ENCODE measurements at places on chromosomes 13 and 19. TPM values are rescaled to one million over a fixed set of nuclear protein-coding genes. Genes with fewer than 3 reads are reported as not detected.

GRCh38 chr13:90648497-90648896 lies 699.0 kb upstream of the MIR17HG start:
- DNase-seq, result no peak

DNA sequence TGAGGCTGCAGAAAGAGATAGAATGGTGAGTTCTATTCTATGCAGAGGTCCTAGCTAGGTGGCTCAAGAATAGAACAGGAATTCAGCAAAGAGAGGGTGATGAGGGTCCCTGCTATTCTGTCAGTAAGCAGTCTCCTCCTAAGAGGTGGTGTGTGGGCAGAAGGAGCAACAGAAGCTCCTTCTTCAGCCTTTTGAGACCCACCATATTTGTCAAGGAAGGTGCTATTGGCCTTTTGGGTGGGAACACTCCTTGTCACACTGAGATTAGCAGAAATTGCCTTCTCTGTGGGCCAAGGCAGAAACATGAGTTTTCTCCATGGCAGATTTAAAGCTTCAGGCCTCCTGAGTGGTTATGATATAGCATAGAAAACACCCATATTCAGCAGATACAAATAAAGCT lies 39.4 kb upstream of the RAP2A start:
- no peak for DNase-seq

- no peak for DNase-seq
These were observed 33.0 kb downstream of the DPRX start for GRCh38 chr19:53664760-53665159.

DNA sequence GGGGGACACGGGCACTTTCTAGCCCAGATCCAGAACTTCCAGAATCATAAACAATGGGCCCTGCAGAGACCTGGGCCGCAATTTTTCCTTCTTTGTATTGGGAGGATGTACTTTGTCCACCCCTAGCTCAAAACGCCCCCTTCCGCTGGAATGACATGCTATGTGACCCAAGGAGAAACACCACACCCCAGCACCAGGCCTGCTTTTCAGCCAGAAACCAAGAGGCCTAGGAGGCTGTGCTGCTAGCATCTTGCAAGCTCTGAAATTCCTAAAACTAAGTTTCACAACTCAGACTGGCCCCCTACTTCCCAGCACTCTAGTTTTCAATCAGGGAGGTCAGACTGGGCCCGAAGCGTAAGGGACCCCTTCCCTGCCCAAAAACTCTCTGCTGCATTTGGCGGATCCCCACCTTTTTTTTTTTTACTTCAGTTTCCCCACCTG lies 538 bp downstream of the LSM4 start:
- DNase-seq, result peak; percentile 76

- DNase-seq, result no peak
These were observed 1.0 kb downstream of the ZNF420 start for GRCh38 chr19:37079238-37079637.

DNA sequence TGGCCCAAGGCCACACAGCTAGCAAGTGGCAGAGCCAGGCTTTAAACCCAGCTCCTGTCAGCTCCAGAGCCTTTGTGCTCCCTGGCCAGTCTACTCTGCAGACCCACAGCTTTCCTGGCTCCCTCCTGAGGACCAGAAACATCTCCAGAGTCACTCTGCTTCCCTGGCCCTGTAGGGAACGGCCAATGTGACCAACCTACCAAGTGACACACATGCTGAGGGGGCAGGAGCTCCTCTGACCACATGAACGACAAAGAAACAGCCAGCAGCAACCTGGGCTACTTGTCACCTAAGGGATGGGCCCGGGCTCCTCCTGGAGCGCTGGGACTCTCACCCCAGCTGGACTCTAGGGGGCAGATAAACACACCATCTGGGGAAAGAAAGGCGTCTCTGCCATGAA lies 19.3 kb downstream of the PEG3 start:
- no peak for DNase-seq

DNA sequence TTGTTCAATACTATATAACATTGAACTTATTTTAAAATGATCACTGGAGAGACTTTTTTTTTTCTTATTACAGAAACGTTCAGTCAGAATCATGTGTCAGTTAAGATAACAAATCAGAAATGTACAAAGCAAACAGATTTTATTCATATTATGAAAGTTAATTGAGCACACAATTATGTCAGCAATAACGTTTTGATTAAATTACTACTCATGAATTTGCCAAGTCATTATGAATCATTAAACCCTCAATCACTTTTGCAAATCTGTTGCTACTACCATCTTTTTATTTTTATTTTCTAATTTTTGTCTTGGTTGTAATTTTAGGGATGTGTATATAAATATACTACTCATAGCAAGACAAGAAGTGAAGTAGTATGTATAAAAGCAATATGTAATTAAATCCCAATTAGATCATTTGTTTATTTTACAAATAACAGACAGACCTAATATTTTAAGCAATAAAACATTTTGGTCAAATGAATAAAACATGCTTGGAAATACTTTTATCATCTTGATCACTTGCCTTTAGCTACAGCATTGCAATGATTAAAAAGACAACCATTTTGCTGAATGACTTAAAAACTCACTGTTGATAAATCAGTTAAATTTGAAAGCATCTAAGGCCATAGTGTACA lies 893.4 kb upstream of the MIR17HG start:
- DNase-seq, result no peak

DNA sequence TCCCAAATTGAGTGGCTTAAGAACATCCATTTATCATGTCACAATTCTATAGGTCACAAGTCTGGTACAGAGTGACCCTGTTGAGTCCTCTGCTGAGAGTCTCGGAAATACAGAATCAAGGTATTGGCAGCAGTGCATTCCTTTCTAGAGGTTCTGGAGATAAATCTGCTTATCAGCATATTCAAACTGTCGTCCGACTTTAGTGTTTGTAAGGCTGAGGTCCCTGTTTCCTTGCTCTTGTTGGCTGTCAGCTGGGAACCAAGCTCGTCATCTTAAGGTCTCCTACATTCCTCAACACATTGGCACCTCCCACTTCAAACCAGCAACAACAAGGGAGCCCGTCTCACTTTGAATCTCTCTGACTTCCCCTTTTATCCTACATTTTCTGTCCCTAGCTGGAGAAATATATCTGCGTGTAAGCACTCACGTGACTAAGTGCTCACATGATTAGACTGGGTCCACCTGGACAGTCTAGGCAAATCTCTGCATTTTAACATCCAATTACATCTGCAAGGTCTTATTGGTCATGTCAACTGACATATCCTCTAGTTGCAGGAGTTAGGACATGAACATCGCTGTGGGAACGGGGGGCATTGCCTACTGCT lies 886.8 kb downstream of the PCDH9 start:
- DNase-seq, result no peak

DNA sequence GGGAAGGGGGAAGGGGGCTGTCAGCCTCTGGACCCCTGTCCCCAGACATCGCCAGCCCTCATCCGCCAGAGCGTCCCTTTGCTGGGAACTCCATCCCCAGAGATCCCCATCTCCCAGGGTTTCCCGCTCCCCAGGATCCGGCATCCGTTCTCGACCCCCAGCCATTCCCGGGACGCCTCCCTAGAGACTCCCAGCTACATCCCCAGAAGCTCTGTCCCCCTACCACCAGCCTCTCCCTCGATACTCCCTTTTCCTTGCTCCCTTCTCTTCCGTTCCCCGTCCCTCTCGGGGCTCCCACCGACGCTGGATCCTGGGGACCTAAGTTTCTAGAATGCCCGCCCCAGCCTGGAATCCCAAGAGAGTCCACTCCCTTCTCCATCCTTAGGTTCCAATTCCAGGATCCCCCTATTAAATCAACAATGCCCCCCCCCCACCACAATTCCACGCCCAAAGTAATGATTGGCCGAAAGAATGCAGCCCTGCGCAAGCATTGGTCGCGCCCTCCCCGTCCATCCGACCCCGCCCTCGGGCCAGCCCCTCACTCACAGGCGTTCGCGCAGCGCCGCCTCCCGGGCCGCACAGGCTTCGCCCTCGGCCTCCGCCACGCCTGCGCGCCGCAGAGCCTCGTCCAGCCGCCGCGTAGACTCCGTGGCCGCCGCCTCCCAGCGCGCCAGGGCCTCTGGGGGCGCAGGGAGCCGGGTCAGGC lies 3.2 kb downstream of the CCDC194 start:
- peak; percentile 91 for DNase-seq

- no peak for DNase-seq
These were observed 9.6 kb upstream of the GARRE1 start for GRCh38 chr19:34244611-34245299.

- DNase-seq, result no peak
These were observed 33.2 kb downstream of the NLRP13 start for GRCh38 chr19:55898911-55899310.

DNA sequence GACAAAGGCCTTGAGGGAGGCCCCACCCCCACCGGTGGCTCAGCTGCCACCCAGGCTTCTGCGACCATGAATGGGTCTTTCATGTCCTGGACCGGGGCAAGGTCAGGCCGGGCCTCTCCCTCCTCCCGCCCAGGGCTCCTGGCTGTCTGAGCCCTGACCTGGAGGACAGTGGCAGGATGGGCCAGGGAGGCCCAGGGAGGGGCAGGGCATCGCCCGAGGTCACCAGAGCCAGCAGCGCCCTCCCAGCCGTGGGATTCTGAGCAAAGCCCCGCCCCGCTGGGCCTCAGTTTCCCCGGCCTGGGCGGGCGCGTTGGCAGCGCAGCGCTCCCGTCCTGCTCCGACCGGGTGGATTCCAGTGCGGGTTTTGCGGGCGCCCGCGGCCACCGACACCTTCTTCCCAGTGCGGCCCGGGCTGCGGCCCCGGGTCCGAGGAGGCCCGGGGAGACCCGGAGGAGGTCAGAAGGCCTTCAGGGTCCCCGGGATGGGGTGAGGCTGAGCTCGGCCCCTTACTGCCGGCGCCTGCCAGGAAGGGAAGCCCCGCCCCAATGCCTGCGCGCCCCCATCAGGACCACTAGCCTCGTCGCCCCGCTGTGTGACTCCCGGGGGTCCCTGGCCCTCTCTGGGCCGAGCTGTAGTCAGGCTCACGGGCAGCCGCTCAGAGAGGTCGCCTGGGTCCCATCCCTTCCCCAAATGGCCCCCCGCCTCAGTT lies 24.6 kb upstream of the SEMA6B start:
- peak; percentile 33 for DNase-seq

- no peak for DNase-seq
These were observed 17.0 kb upstream of the LPAR6 start for GRCh38 chr13:48429886-48430285.

- no peak for DNase-seq
These were observed 16.3 kb downstream of the DPP9 start for GRCh38 chr19:4707322-4707721.

DNA sequence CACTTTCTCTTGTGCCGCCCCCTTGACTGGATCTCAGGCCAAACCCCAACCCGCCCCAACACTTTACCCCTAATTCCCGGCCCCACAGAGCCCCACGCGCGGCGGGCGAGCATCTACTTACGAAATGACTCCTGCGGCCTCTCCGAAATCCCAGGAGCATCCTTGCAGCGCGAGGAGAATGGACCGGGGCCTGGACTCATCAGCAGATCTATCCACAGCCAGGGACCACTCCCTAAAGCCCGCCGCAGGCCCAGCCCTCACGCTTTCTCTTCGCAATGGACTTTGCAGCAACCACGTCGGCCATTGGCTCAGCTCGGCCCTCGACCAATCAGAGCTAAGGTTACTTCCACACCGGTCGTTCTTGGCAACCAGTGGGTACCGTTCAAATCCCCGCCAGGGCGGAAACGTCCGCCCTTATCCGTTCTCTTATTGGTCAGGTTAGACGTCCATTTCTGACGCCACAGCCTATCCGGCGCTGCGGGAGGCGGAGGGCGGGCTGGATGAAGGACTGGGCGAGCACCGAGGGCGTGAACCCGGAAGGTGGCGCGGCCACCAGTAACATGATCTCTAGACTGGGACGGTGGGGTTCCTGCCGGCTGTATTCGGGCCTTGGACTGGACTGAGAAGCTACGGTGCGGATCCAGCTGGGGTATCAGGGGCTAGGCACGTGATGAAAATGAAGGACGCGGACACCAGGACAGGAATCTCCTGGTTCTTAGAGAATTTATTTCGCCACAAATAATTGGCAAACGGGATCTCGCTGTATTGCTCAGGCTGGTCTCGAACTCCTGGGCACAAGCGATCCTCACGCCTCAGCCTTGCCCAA lies at the start of the genes CEP89 and FAAP24:
TSS of gene CEP89 (minus strand) at position 244 of the 826 bp plus-strand sequence. CDS start at position 160, 84 bp downstream.
TSS of gene FAAP24 (plus strand) at position 528 of the 826 bp plus-strand sequence. CDS start 955 bp downstream, outside the sequence.
- peak; percentile 99 for DNase-seq

DNA sequence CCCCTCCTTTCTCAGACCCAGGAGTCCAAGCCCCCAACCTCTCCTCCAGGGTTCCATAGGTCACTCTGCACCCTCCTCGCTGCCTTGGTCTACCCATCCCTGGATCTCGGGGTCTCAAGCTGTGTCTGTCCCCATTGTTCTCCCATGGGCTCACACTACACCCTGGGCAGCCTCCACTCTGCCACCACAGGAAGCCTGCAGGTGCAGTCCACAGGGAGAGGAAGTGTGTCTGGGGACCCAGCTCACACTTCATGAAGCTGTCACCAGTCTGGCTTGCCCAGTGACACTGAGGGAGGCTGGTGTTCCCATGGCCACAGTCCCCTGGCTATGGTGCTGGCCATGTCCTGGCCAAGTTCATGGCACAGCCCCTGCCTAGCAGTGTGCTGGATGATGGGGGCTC lies 5.3 kb downstream of the NECTIN2 start:
- DNase-seq, result no peak

GRCh38 chr13:39378306-39378705 lies 224.7 kb downstream of the LHFPL6 start:
- DNase-seq, result no peak

GRCh38 chr19:35644987-35645679 lies 3.0 kb upstream of the COX6B1 start:
- DNase-seq, result peak; percentile 83

DNA sequence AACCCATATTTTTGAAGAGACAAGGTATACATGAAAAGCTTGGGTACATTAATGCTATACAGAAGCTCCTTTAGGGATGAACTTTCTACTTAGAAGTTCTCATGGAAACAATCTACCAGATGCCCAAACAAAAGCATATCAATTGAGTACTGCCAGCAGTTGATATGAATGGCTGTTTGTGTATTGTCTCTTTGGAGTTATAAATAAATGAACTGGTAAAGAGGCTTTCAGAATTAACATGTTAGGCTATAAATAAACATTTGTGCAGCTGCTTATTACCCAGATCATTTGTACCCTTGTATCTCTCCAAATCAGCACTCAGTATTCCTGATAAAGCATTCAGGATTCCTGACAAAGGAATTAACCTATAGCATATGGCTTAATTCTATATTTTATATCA lies 418.9 kb downstream of the FGF14 start:
- no peak for DNase-seq

- DNase-seq, result no peak
These were observed 55.0 kb upstream of the MAB21L1 start for GRCh38 chr13:35531526-35531925.

Gene IL11
- total RNA-seq, result 0.34 TPM

Gene RETN
- total RNA-seq, result 2.2 TPM

Gene FOSB
- 154 TPM for total RNA-seq

Gene C5AR1
- 1.0 TPM for total RNA-seq

Gene ZSCAN4
- not detected for total RNA-seq

Gene KLK12
- not detected for total RNA-seq

Gene SLAIN1
- total RNA-seq, result 29.5 TPM

Gene NFIX
- 1.4 TPM for total RNA-seq

Gene OSCAR
- total RNA-seq, result 0.42 TPM

Gene SPACA4
- total RNA-seq, result not detected

Gene ACP7
- not detected for total RNA-seq

Gene FCER2
- total RNA-seq, result 0.29 TPM

Gene CRX
- total RNA-seq, result not detected

Gene KLK14
- not detected for total RNA-seq

Gene SCN1B
- total RNA-seq, result 0.57 TPM

Gene UGGT2
- total RNA-seq, result not detected

Gene TNFSF9
- 1.7 TPM for total RNA-seq
